M059J (cell line): ENCODE measurements at places on chromosomes 2 and 18. TPM values are rescaled to one million over a fixed set of nuclear protein-coding genes. Genes with fewer than 3 reads are reported as not detected.

GCA gene
- 31.4 and 51.7 TPM in 2 replicates for total RNA-seq

GRCh38 chr18:7221424-7222155 lies 9.3 kb upstream of the LRRC30 start:
- peak; percentile 58 for DNase-seq

DNA sequence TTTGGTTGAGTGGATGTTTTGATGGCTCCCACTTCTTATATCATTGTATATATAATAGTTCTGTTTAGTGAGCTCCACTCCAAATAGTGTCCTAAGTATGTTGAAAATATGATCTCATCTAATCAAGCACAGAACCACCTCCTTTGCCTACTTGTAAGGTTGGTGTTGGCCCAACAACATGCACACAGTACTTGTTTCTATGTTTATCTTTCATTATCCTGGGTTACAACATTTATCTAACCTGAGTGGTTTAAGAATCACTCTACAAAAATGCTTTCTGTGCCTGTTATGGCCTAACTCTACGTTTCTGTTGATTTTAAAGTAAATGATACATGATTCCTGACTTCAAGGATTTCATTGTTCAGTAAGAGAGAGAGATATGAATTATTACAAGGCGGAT lies 281.9 kb downstream of the FIGN start:
- peak; percentile 61 for DNase-seq

DNA sequence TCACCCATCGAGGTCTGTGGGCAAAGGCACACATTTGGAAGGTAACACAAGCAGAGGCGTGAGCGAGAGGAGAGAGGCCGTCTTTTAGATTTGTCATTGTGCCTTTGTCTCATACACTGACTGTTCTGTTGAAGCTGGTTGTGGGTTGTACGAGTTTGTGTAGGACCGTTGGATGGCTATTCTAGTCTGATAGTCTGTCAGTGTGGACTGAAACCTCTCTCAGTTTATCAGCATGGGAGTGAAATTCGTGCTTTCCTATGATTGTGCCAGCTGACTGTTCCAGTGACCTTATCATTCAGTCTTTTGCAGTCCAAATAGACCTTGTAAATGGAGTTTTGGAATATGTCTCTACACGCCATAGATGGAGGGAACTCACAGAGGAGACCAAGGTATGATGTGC lies 143.5 kb downstream of the LDLRAD4 start:
- no peak for DNase-seq

DNA sequence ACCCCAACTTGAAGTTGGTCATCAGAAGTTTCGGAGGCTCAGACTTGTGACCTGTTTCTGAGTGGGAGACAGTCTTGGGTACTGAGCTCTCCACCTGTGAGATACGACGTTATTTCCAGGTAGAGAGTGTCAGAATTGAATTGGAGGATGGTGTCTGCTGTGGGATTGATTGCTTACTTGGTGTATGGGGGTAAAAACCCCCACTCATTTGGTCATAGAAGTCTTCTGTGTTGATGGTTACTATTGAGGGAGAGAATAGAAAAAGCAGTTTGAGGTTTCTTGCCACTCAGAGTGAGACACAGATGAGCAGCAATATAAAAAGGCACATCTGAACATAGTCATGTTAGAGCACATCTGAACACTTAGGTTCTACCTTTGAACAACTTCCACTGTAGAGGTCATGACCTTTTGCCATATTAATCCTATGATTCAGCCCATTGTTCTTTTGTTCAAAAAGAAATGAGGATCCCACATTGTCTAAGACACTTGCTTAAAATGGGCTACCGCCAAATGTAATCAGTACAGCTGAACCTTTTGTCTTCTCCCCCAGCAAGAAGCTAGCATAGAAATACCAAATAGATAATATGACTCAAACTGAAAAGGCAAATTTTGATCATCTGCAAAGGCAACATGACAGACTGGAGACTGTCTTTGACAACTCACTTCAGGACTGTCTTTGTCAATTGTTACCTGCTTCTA lies 73.3 kb downstream of the NAB1 start:
- DNase-seq: no peak

DNA sequence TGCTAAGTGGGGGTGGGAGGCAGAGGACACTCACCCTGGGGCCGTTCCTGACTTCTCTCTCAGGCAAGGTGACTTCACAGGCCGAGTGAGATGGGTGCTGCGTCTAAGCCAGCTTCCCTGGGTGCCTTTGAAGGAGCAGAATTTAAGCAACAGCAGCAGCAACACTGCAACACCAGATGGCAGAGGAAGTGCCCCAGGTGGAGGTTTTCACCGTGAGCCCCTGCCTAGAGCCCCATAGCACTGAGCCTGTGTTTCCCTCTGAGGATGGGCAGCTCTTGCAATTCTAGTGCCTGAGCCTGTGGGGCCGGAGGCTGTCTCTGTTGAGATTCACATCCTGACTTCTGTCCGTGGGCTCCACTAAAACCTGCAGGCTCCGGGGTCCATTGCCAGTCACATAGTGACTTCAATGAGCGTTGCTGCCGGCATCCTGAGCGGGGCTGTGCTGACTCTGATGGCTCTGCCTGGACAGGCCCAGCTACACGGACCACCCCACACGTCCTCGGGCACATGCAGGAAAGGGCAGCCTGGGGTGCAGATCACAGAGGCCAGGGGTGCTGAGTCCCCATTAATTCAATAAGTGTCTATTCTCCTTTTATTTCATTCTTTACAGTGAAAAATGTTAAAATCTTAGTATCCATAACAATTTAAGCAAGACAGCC lies 218.8 kb downstream of the SNTG2 start:
- no peak for DNase-seq

SP5 gene
- total RNA-seq: 0.42 TPM in 1 of 2 replicates, not detected in the other

MARCHF4 gene
- 5.0 and 6.5 TPM in 2 replicates for total RNA-seq

DQX1 gene
- not detected in 2 replicates for total RNA-seq

DNA sequence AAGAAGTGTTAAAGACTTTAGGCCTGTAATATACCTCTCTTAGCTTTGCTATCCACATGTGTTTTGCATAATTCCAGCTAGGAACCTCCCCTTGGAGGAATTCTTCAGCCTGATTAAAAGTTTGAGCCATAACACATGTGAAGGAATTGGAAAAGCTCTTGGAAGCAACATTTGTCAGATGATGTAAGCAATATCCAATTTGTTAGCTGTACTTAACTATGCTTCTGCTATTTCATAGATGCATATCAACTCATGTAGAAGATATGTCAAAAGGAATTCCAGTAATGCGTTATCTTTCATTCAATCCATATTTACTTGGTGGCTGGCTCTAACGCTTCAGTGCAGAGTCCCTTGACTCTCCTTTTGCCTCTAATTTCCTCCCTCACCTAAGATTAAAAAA lies 46.2 kb downstream of the PKP4 start:
- peak; percentile 47 for DNase-seq

DNA sequence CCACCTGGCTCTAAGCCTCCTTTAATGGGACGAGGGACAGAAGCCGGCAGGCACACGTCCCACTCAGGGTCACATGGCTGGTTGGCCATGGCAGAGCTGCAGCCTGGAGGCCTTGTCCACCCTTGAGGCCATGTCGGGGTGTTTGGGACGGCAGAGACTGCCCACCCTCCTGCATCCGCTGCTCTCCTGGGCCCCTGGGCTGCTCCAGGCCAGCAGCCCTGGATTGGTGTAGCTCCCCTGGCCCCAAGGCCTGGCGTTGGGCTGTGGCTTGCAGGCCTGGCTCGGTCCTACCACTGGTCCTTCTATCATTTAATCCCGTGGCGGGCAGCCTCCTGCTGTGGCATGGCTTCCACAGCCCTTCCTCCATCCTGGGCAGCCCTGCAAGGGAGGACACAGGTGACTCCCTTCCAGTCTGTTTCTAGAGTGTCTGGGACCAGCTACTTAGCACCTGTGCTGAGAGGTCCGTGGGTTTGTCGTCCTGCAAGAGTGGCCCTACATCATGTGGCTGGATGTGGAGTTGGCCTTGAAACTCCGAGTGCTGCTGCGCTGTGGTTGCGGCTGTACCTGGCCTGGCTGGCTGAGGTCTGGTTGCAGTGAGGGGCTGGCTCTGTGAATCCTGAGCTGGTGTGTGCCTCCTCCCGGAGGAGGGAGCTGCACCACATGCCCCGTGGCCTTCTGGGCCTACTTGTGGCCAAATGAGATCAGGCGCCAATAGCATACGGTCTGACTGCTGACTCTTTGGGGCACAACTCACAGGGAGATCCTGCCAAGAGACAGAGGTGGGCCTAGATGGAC lies 67.3 kb downstream of the SH3RF3 start:
- no peak for DNase-seq

ZFP36L2 gene
- 2.5 and 5.7 TPM in 2 replicates for total RNA-seq

DNA sequence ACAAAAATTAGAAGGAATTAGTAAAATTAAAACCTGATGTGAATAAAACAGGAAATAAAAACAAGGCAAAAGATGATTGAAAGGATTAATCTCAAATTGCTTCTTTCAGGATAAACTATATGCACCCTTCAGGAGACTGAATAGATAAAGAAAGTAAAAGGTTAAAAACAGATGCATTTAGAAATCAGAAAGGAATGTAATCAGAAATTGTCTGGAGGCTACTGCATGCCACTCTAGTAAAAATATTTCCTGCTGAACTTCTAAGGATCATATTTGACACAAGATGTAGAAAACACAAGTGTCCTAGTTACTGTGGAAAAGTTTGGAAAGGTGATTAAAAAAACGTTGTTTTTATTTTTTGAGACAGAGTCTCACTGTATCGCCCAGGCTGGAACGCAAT lies 16.2 kb downstream of the CHCHD5 start:
- no peak for DNase-seq

CD302 gene
- 7.4 TPM in 2 replicates for total RNA-seq

GRCh38 chr2:3557639-3558204 lies 411 bp downstream of the RNASEH1 start:
- no peak for DNase-seq

SPATA3 gene
- total RNA-seq: not detected in 2 replicates
